B cell (primary cell): ENCODE measurements at places on chromosomes 12 and 14. TPM values are rescaled to one million over a fixed set of nuclear protein-coding genes. Genes with fewer than 3 reads are reported as not detected.

DNA sequence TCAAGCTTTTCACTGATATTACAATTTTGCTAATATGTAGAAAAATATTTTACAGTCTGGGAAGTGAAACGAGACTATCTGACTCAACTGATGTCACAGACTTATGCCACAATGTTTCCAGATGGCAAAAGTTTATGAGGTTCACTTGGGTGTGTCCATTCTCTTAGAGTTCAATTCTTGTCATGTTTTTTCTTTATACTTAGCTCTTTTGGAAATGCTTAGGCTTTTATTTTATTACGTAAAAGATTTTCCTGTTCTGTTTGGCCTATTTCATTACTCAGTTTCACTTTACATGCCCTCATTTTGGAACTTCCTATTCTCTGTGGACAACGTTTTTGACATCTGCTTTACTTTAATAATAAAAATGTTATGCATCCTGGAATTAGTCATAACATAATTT lies 2.1 kb upstream of the PDZRN4 start:
- no peak for DNase-seq

DNA sequence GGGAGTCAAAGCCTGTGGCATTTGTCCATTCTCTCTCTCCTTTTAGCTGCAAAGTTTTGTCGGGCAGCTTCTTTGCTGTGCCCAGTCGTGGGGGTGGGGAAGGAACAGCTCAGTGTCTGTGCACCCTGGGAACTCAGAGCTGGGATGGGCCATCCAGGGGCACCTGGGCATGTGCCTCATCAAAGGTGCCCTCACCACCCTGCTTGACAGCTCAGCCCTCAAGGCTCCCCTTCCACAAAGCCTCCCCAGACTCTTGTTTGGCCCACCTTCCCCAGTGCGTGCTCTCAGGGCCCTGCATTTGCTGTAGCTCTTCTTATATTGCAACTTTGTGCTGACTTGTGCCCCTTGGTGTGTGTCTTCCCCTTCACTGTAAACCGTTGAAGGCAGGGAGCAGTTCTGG lies 112.6 kb downstream of the ESRRB start:
- no peak for DNase-seq

- peak; percentile 28 for DNase-seq
These were observed at the start of gene BCL2L14 for GRCh38 chr12:12070674-12071656. TSS of gene BCL2L14 (plus strand) at chr12:12070939. CDS start at chr12:12079306, 8,367 bp downstream.

- no peak for DNase-seq
These were observed 774.8 kb downstream of the VRK1 start for GRCh38 chr14:97571866-97572555.

- peak; percentile 91 for DNase-seq
These were observed at the start of gene CCDC88C for GRCh38 chr14:91417120-91417982. TSS of gene CCDC88C (minus strand) at chr14:91417820. CDS start at chr14:91417690, 130 bp downstream.

- DNase-seq = no peak
These were observed 112.3 kb upstream of the BCL2L14 start for GRCh38 chr12:11958221-11959091.

DNA sequence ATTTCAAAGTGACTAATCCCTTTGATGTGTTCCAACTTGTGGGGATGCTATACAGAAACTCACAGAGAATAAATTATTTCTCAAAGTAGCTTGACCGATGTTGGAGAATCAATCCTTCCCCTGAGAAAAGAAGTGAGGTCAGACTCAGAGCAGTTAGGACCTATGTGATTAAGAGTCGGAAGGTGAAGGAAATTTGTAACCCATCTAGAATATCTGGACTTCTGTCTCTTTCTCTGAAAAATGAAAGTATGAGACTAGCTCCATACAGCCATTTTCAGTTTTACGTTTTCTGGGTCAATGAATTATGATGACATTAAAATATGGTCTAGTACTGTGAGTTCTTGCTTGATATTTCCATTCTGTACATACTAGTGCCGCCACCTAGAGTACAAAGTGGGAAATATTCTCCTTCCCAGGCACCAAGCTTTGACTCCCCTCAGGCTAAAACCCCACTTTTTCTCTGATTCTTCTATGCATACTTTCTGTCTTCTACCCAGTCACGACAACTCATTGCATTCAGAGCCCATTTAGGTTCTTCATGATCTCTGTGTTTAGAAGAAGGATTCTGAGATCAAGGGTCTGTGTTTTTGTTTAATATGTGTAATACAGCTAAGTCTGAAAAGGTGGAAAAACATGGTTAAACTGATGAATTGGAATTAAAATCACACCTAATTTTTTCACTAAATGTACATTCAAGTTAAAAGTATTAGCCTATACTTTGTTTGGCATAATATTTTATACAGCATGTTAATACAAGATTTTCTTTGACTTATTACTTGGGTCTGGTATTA lies 6.9 kb upstream of the NTS start:
- DNase-seq = peak; percentile 19

DNA sequence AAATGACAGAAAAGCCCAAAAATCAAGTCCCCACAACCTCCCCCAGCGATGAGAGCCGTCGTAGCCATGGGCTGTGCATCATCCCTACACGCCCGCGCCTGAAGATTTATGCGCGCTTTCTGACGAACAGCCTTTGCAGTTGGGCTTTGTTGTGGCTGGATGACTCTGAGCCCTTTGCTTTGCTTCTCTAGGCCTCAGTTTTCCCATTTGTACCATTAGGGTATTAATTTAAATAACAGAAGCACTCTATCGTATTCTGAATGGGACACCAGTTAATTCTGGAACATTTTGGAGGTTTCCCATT lies 24.2 kb downstream of the SFSWAP start:
- no peak for DNase-seq

GRCh38 chr12:110966081-110966760 lies 45.8 kb upstream of the MYL2 start:
- DNase-seq = no peak

DNA sequence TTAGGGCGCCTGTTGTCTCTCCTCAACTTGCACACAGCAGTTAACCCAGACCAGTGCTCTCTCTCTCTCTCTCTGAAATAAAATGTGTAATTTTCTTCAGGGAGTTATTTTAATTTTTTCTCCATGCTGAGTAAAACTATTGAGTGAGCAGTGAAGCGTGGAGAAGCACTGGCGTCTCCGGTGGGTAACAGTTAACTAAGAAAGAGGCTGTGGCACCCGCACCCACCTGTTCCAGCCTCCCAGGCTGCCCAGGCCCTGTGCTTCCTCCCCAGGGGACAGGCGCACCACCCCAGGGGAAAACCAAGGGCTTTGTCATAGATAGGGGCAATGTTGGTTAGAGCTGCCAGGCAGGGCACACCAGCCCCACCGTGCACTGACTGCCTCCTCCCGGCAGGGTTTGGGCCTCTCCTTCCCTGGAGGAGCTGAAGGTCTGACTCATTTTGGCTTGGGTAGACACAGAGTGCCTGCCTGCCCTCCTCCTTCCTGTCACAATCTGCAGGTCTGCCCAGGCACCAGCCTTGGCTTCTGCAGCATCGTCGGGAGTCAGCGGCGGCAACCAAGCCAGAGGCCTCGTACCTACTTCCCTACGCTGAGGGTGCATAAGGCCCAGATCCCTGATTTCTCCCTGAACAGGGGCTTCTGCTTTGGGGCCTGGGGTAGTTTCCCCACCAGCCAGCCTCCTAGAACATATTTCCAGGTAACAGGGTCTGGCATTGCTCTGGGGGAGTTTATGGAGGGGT lies 3.9 kb downstream of the HOXC5 start:
- DNase-seq = no peak

- DNase-seq = no peak
These were observed 49.1 kb upstream of the PTPRB start for GRCh38 chr12:70686299-70686698.

- no peak for DNase-seq
These were observed 220.6 kb downstream of the GXYLT1 start for GRCh38 chr12:41924111-41924510.

GRCh38 chr14:25516838-25517237 lies 466.9 kb upstream of the STXBP6 start:
- DNase-seq = no peak

- no peak for DNase-seq
These were observed 4.0 kb downstream of the AGAP2 start for GRCh38 chr12:57734591-57734990.

- no peak for DNase-seq
These were observed 4.3 kb downstream of the MFAP5 start for GRCh38 chr12:8658346-8658745.

GRCh38 chr14:64746298-64747250 lies 42.4 kb downstream of the PLEKHG3 start:
- DNase-seq = no peak

- no peak for DNase-seq
These were observed 30.3 kb upstream of the TTC7B start for GRCh38 chr14:90846511-90846910.

Gene MUCL1
- total RNA-seq = not detected in 2 replicates

Gene AQP2
- total RNA-seq = not detected in 2 replicates

Gene CLEC4E
- total RNA-seq = not detected in 2 replicates

Gene FAM216A
- total RNA-seq = 15.4 and 15.7 TPM in 2 replicates

Gene EMP1
- 0.64 and 0.83 TPM in 2 replicates for total RNA-seq

Gene NEMP1
- total RNA-seq = 35.0 and 40.1 TPM in 2 replicates

Gene GLIPR1L2
- total RNA-seq = 0.46 and 0.91 TPM in 2 replicates

Gene TAS2R30
- 9.5 and 11.2 TPM in 2 replicates for total RNA-seq

Gene SPIC
- not detected in 2 replicates for total RNA-seq

Gene RERG
- total RNA-seq = not detected in 2 replicates

Gene EPS8
- total RNA-seq = 0.78 and 0.96 TPM in 2 replicates

Gene ACRBP
- total RNA-seq = 11.9 and 12.3 TPM in 2 replicates
